Posterior cingulate gyrus (tissue), 11 donors: ENCODE measurements at places on chromosomes 6 and 20.

DNA sequence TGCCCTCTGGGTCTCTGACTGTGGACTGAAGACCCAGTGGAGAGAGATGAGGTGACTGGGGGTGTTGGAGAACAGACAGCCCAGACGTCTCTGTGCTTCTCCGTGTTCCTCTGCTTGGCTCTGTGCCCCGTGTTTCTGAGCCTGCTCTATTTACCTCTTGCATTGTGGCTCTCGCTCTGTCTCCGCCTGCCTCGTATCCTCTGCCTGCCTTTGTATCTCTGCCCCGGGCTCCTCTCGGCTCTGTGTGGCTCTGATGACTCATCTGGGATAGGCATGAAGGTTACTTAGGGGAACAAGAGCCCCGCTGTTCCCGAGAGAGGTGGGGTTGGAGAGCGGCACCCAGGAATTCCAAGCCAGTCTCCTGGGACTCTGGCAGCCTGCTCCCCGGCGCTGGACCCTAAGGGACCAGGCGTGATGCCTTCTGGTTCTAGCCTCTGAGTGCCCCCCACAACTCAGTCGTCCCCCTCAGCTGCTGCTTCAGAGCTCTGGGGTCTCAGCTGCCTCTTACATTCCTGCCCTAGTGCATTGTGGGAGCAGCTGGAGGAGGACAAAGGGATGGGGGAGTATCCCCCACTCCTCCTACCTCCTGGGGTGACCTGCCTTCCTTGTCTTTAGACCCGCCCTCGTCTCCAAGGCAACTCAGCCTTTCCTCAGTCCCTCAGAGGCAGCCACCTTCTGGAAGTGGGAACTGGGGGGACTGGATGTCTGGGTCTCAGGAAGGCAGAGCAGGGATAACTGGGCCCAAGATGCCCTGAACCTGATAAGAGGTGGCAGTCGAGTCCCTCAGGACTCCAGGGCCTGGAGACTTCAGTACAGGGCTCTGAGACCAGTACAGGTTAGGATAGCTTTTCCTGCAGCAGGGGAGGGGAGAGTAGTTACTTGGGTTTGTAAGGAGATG is 1.9 kb downstream of the DDR1 start:
- DNase-seq, result no peak

- DNase-seq, result no peak
These were observed 2.2 kb upstream of the BFSP1 start for GRCh38 chr20:17533396-17533795.

- no peak for DNase-seq
These were observed 50.2 kb downstream of the ARID1B start for GRCh38 chr6:156827382-156827781.

DNA sequence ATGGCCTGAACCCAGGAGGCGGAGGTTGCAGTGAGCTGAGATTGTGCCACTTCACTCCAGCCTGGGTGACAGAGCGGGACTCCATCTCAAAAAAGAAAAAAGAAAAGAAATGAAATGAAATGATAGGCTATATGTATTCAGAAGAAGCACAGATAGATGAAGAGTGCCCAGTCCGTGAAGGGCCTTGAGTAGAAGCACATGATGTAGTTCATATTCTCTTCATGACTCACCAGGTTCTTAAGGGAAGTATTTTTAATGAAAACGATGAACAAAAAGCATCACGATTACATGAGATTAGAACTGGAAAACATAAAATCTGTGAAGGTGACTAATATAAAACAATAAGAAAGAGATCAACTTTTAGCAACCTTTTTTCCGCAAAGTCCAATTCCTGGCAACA is 29.8 kb downstream of the TPD52L1 start:
- DNase-seq, result no peak

- DNase-seq, result no peak
These were observed 207.4 kb downstream of the LRFN2 start for GRCh38 chr6:40379811-40380210.

DNA sequence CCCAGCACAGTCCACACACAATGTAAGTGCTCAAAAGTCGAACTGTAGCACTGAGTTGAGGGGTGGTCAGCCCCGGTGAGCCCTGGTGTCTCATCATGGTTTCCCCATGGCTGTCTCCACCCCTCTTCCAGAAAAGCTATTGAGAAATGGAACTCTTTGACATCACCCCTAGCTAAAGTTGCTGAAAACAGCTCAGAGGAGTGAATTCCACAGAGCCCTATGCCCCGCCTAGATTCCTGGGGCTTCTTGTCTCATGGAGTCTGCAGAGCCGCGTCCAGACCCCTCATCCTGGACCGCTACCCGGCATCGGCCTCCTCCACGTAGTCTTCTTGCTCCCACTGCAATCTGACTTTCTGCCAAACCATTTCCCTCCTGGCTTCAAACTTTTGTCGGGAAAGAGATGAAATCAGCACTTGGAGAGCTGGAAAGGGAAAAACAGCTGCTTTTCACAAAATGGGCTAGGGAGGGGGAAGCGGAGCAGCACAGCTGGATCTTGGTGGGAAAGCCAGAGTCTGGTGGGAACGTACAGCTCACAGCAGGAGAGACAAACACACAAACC is 132.2 kb downstream of the SNX5 start:
- DNase-seq, result no peak

DNA sequence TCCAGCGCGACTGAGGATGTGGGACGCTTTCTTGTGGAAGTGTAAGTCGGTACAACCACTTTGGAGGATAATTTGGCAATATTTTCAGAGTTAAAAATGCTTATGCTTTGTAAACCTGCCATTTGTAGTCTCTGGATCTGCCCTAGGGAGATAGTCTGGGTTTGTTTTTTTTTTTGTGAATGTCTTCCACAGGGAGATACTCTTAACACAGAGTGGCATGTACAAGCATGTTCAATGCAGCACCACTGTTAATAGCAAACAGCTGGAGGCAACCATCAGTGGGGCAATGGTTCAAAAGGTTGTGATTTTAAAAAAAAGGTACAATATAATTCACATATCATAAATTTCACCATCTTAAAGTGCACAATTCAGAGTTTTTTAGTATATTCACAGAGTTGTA is 22.4 kb downstream of the SLC9A8 start:
- DNase-seq, result no peak

DNA sequence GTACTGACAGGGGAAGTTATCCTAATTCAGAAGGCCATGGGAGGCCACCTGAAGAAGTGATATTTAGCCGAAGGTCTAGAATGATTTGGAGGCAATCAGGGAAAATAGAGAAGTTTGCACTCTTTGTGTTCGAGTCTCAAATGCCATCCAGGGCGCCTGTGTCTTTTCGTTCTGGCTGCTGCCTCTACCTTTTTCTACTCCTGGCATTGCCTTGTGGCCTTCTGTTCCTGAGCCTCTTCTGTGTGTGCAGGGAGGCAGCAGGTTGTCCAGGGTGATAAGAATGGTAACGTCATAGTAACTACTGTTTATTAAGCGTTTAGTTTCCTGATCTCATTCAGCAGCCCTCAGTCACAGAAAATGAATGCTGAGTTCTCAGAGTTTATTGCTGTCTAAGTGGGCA is 252.1 kb downstream of the FARS2 start:
- DNase-seq, result no peak

DNA sequence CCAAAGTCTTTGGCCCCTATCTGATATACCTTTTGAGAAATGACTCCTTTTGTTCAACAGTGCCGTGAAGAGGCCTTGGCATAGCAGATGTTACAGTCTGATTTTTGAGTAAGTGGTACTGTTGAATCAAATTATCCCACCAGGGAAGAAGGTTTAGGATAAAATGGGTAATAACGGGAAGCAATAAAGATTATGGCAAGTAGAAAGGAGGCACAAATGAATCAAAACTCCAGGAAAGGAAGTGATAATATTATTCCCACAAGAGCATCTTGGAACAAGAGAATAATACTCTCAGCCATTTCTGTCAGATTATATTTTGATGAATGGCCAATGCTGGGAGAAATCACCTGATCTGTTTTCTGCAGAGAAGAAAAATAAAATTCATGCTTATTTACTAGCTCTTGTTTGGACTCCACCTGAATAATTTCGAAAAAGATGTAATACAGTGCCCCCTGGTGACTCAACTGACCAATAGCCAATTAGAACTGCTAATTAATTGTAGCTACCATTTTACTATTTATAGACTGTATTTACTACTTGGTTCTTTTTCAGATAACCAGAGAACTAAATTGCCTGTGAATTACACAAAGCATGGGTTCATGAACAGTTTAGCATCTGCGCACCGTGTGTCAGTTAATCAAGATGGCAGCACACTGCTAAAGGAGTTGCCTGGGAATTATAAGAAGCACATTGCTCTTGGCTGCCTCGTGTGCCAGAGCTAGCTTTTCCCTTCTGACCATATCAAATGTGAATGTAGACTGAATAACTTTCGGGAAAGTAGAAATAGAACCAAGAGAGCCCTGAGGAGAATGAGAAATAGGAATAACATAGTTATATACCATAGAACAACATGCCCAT is 78.5 kb upstream of the TRDN start:
- DNase-seq, result no peak

GRCh38 chr6:158476389-158476788 is 83.5 kb upstream of the TMEM181 start:
- no peak for DNase-seq

DNA sequence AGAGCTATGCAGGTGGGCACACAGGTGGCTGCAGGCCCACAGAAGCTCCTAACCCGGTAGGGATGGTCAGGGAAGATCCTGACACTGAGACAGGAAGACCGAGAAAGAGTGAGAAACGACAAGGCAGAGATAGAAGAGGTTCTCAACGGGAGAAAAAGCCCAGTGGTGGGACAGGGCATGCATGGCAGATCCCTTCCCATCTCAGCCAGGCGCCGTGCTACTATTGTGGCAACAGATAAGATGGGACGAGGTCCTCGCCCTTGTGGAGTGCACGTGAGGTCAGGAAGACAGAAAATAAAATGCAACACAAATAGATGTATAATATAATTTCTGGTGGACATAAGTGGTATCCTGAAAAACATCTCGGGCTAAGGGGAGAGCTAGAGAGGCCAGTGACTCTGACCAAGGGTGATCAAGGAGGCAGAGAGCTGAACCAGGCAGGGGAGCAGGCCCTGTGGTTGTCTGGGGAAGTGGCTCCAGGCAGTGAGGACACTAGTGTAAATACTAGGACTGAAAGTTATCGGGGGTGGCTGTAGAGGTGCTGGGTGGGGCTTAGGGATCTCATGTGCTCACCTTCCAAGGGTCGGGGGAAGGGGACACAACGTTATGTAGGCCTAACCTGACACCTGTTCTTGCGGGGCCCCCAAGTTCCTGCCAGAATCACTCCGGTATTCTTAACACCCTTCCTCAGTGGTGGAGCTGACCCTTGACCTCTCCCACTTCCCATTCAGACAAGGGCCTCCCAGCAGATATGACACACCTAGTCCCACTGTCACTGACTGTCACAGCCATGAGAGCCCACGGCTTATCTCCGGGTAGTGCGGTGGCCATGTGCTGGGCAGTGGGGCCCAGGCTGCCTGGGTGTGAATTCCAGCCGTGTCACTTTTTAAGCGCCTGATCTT is 1.0 kb downstream of the SRXN1 start:
- no peak for DNase-seq

DNA sequence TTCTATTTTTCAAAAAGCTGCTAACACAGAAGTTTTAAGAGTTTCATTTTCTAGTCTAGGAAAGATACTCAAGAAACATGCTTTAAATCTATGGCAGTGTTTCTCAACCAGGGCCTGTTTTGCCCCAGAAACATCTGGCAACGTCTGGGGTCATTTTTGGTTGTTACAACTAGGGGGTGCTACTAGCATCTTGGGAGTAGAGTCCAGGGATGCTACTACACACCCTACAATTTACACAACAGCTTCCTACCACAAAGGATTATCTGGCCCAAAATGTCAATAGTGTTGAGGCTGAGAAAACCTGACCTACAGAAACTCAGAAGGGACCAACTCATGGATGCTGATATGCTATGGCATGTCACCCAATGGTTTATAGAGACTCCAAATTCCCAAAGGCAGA is 24.4 kb downstream of the SERAC1 start:
- DNase-seq, result no peak

GRCh38 chr6:7261032-7261841 is 51.8 kb downstream of the SSR1 start:
- DNase-seq, result peak; percentile 92

GRCh38 chr6:52127957-52128356 is 40.5 kb upstream of the PKHD1 start:
- DNase-seq, result no peak

DNA sequence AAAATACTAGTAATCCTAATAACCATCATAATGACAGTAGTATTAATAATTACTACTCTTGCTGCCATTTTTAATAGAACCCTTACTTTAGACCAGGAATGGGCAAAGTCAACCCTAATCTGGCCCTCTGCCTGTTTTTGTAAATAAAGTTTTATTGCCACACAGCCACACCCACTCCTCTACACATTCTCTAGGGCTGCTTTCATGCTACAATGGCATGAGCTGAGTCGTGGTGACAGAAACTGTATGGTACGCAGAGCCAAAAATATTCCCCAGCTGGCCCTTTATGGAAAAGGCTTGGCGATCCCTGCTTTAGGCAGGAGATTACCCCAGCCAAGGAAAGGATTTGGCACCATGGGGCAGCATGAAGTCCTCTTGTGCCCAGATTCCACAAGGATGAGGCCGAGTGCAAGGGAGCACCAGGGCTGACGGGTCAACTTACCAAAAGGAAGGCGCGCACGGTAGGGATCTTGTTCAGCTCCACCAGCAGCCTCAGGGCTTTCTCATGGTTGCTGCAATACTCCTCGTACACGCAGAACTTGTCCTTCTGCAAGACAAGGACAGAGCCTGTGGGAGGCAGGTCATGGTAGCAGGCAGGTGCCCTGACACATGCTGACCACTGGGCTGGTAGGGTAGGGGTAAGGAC is 93.6 kb downstream of the PREX1 start:
- DNase-seq, result no peak

DNA sequence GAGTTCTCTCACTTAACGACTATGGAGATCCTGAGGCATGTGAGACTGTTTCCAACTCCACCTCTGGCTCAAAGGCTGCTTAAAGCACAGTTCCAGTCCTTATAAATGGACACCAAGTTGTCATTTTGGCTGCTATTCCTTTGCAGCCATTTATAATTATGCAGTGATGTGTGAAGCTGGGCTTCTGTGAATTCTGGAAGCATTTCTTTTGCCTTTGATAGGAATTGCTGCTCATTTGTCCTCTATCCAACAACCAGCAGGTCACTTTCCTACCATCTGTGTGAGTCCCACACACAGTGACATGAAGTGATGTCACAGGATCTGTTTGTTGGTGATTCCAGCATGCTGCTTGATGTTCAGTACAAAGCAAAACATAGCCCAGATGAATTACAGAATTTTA is 28.5 kb upstream of the EFHC1 start:
- DNase-seq, result no peak

- DNase-seq, result no peak
These were observed 10.9 kb downstream of the SLC32A1 start for GRCh38 chr20:38735172-38735571.
